Islet precursor cell (in vitro differentiated cells): ENCODE measurements at places on chromosomes 5 and 9.

DNA sequence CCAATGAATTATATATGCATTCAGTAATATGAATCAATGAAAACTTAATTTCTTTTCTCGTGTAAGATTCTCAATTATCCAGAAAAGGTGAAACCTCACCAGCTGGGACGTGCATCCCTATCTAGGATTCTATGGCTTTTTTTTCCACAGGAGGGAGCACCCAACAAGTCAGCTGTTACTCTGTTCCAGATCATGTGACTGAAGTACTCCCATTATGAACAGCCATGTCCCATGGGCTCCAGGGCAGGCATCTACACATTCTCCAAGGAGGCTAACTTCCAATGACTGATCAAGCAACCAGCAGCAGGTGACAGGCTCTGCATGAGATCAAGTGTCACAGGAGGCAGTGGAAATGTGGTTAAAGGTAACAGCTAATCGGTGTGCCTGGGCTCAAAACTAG lies 118.8 kb downstream of the ELAVL2 start:
- no peak for DNase-seq

GRCh38 chr5:133032852-133033742 lies 6.7 kb upstream of the ZCCHC10 start:
- no peak for DNase-seq

DNA sequence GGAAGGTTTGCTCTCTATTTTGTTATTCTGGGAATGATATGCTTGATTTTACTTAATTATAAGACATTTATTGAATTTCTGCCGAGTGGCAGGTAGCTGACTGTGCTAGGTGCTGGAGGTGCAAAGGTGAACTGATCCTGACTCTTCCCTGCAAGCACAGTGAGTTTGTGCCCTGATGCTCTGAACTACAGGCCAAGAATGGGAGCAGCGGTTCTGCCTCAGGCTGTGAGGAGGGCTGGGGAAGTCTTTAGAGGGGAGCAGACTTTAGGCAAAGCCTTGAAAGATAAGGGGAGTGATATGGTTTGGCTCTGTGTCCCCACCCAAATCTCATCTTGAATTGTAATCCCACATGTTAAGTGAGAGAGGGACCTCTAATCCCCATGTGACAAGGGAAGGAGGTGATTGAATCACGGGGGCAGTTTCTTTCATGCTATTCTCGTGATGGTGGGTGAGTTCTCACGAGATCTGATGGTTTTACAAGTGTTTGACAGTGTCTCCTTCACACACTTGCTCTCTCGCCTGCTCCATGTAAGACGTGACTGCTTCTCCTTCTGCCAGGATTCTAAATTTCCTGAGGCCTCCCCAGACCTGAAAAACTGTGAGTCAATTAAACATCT lies 73.1 kb downstream of the NDFIP1 start:
- DNase-seq = no peak

DNA sequence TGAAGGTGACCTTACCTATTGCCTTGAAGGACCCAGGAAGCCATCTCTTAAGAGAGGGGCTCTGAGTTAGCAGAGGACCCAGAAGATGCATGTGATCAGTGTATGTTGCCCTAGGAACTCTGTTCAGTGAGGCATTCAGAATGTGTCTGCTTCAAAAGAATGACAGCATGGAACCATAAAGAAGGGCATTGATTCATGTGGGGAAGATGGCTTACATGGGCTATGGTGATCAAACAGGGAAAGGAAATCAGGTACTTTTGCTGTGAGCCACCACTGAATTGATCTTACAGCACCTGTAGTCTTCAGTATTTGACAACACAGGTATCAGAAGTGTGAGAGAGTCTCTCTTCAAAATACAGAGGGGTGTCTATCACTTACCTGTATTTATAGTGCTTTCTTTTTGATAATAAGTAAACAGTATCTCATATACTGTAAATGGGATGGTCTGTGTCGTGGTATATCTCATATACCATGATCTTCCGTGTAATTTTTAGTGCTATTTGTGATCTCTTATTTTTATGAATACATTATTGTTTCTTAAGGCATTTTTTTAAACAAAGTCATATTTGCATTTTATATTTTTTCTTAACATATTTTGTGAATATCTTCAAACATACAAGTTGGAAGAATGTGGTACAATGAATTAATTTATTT lies 57.0 kb downstream of the FOCAD start:
- DNase-seq = no peak

DNA sequence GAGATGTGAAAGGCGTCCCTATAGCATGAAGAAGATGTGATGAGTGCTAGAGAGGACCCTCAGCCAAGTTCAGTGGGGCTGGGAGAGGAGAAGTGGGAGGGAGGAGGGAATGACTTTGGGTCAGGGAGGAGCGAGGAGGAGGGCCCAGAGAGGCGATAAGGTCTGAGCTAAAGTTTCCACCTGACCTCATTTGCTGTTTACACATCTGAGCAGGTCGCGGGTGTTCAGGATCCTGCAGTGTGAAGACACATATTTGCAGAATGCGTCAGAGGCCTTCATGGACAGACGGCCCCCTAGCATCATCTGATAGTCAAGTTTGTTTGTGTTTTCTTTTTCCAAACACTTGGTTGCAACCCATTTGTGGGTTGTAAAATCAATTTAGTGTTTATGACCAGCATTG lies 18.9 kb upstream of the IGFBPL1 start:
- peak; percentile 74 for DNase-seq

DNA sequence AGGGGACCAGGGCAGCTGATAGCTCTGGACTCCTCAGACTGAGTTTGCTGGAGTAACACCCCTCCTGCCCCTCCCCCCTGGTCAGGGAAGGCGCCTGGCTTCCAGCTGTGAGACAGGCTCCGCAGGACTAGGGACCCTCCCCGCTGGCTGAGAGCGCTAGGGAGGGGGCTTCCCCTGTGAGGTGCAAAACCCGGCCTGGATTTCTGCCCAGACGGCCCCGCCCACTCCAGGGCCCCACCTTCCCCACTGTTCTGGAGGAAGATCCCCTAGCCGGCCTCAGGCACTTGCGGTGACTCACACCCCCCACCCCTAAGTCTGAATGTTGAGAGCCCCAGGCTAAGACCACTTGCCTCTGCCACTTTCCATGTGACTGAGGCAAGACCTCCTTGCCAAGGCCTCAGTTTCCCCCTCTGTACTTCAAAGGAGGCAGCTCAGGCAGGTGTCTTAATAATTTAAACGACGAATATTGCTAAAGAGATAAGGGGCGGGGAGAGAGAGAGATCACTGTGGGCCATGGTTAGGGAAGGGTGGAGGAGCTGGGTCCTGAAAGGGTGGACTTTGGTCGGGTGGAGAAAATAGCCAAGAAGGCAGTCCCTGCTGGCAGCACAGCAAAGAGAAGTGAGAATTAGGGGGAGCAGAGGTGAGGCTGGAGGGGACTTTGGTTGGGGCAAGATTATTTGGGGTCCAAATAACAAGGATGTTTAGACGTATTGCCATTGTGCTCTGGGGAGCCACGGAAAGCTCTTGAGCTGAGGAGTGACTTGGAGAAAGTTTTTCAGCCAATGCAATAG lies 1.0 kb upstream of the DAB2IP start:
- DNase-seq = peak; percentile 98

GRCh38 chr5:134101686-134102439 lies 12.6 kb upstream of the TCF7 start:
- DNase-seq = peak; percentile 84
